ENCODE measurements at places on chromosomes 6 and 20.

DNA sequence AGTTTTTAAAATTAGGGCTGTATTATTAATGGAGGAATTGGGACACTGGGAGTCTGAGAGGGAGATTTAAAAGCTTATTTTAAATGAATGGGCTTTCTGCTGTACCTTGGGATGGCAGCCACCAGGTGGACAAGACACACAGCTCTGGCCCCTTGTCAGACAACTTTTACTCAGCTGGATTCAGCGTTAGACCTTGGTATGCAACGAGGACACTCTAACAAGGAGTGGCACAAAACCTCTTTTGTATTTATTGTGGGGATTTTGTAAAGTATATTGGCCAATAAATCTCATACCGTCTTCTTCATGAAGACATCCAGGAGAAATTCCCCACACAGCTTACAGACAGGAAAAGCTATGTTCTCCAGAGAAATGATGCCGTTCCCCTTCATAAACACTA lies 105.7 kb downstream of the LCA5 start:
- no peak for DNase-seq

DNA sequence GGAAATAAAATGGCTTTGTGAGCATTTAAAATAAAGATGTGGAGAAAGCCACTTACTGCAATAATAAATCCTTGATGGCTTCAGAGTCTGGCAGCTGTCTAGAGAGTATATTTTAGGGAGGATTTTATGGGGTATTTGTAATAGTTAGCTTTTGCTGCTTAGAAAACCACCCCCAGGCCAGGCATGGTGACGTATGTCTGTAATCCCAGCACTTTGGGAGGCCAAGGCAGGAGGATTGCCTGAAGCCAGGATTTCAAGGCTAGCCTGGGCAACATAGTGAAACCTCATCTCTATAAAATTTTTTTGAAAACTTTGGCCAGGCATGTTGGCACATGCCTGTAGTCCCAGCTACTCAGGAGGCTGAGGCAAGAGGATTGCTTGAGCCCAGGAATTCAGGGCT lies 63.8 kb downstream of the ISM1 start:
- no peak for DNase-seq

GRCh38 chr6:47016261-47016660 lies 25.9 kb downstream of the ADGRF1 start:
- DNase-seq, result no peak

- DNase-seq, result no peak
These were observed 80.3 kb upstream of the STMND1 start for GRCh38 chr6:17021539-17021889.

GRCh38 chr20:22499515-22500166 lies 84.7 kb downstream of the FOXA2 start:
- DNase-seq, result no peak

DNA sequence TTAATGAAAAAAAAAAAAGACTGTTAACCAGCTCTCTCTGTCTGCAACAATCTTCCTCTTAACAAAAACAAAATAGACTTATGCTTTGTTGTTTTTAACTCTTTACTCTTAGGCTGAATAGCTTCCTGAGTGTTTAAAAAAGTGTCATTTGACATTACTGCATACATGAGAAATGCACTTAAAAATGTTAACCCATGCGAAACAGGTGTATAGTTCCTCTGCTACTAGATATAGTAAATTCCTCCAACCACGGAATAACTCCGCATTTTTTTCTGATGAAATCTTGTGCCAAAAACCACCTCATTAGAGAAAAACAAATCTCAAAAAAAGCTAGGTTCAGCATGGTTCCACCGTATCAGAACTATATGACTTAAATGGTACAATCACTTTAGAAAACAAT lies 426.0 kb downstream of the ADGRB3 start:
- DNase-seq, result no peak

- no peak for DNase-seq
These were observed 12.6 kb downstream of the LRP11 start for GRCh38 chr6:149851461-149852110.

GRCh38 chr6:108507316-108507715 lies 53.4 kb upstream of the FOXO3 start:
- DNase-seq, result no peak

GRCh38 chr6:14059791-14060436 lies 57.7 kb upstream of the CD83 start:
- DNase-seq, result no peak

GRCh38 chr20:54221353-54221752 lies 13.5 kb downstream of the PFDN4 start:
- no peak for DNase-seq

- DNase-seq, result no peak
These were observed 63.0 kb downstream of the MYB start for GRCh38 chr6:135243871-135244796.

DNA sequence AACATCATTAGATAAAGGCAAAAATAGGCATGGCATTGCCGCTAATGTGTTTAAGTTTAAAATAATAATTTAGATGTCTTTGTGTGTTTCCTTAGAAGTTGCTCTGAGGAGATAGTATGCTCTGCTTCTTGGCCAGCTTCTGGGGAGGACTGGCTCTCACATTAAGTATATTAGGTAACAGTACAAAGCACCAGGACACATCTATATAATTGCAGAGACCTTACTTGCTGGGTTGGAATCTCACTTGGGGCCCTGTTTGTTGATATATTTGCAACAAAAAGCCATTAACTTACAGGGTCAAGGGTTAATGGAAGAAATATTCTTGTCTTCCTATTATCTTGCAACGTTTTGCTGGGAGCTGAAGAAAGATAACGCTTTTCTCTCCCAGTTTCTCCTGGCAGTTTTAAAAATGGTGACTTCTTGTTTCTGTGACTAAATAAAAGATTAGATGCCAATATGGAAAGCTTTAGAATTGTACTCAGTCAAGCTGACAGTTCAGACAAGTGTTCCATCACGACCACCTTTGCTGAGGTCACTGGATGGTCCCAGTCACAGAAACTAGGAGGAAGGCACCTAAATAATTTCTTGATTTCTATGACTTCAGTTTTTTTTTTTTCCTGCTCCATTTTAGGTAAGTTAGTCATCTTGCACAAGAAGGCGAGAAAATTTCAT lies 462.3 kb upstream of the FLRT3 start:
- DNase-seq, result no peak

- no peak for DNase-seq
These were observed 9.8 kb downstream of the RHAG start for GRCh38 chr6:49626811-49627210.

DNA sequence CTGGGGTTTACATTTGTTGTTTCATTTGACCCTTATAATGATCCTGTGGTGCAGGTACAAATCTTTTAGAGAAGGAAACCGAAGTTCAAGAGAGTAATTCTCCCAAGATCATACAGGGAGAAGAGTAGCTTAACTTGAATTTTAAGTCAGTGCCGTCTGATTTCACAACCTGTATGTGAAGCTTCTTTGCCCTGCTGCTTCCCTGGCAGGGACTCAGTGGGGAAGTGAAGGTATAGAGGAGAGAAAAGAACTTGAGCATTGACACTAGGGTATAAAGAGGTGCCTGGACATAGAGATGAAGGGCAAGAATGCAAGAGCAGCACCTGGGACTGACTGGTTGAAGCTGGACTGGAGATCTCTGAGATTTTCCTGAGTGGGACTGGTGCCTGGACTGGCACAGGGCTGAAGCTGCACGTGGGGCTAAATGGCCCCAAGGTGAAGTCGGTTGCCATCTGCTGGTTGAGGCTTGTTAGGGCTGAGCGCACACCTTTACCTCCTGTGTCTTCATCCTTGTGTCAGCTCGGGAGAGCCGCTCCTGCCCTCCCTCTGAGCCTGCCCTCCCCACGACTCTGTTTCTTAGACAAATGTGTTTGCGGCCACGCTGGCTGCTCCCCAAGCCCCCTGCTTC lies 41.8 kb downstream of the FARS2 start:
- peak; percentile 29 for DNase-seq

- no peak for DNase-seq
These were observed 44.1 kb downstream of the SCP2D1 start for GRCh38 chr20:18857640-18858039.

DNA sequence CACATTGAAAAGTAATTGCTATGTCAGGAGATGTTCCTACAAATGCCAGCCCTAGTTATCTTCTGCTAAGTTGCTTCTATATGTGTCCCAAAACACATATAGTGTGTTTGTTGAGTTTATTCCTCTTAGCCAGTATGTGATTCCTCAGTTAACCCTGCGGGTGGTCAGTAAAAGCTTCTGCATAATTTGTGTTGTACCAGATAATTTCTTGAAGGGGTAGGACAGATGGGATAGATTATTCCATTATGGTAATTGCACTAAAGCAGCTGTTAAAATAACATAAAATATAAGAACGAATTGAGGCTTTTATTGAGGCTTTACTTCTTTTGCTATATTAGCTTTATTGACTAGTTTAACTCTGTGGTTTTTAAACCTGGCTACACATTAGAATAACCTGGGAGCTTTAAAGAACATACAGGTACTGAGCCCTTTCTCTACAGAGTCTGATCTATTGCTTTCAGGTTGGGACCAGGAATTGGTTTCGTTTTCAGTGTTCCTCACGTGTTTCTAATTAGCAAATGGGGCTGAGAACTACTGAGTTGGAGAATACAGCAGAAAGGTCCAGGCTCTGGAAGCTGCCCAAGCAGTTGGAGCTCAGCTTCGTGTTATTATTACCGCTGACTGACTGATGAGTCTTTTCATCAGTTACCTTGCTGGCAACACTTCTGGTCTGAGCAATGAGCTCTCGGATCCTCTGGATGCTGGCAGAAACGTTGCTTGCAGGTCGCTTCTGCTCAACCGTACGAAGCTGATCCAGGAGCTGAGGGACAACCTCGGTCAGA lies 56.9 kb downstream of the FAM229B start:
- DNase-seq, result no peak

DNA sequence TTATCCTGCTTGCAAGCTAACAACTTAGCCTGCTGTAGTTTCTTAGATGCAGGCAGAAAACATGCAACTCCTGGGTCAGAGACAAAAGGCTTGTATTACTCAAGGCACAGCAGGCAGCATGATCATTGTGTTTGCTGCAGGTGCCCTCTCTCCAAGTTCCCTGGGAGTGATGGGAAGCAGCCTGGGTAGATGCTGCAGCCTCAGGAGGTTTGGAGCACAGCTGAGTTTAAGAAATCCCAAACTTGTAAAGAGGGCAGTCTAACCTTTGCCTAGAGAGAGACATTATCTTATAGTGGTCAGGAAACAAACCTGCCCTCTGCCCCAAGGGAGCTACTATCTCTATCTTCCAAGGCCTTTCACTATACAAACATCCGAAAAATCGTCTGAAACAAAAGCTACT lies 61.1 kb downstream of the PFDN4 start:
- no peak for DNase-seq

- no peak for DNase-seq
These were observed 646.5 kb upstream of the EPHA7 start for GRCh38 chr6:94065707-94066337.

- DNase-seq, result no peak
These were observed 637.4 kb downstream of the CD109 start for GRCh38 chr6:74333406-74333805.

- DNase-seq, result no peak
These were observed 143.9 kb downstream of the BCAS1 start for GRCh38 chr20:53926428-53927028.

GRCh38 chr6:11064836-11065235 lies 20.7 kb upstream of the ELOVL2 start:
- no peak for DNase-seq

DNA sequence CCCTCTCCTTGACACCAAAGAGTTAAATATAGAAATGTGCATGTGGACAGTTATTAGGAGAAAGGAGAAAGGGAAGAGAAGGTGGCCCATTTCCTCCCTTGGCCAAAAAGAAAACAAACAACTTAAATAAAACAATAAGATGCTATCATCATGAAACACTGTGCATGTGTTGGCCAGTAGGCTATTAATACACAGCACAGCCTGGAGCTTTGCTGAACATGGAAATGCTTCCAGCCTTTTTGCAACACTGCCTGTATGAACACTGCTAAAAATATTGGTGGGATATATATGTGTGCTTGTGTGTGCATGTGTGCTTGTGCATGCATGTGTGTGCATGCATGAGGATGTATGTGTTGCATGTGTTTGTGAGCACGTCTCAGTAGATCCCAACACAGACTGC lies 100.4 kb downstream of the LY86 start:
- DNase-seq, result no peak

DNA sequence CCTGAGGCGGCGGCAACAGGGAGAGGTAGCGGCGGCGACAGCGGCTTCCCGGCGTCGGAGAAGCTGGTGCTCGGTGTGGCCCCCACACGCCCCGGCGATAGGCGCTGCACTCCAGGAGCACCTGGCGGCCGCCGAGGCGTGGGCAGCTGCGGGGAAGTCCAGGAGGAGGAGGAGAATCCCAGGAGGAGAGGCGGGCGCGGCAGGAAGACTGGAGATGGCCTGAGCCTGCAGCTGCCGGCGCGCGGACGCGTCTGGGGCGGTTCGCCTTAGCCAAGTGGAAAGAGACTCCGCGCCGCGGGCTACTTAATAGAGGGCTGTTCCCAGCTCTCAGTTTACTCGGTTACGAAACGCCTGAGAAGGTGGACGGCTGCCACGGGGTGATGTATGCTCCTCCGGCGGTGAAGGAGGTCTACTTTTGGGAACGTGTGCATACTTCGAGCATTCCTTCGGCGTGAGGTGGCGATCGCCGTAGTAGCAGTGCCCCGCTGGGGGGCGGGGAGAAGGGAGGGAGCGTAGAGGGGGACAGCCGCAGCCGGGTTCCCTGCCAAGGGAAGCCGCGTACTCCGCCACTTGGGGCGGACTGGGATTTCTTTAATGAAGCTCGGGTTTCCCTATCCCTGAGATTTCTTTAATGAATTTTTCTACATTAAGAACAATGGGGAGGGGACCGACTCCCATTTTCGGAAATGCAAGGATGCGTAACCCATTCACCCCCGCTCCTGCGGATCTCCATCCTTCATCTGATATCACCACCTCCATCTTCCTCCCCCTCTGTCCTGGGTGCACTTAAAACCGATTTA lies at the start of gene COL12A1:
Gene COL12A1, minus strand, starts transcription at position 278 of the 800 bp plus-strand sequence. CDS start 3,261 bp downstream, outside the sequence.
- DNase-seq, result no peak

DNA sequence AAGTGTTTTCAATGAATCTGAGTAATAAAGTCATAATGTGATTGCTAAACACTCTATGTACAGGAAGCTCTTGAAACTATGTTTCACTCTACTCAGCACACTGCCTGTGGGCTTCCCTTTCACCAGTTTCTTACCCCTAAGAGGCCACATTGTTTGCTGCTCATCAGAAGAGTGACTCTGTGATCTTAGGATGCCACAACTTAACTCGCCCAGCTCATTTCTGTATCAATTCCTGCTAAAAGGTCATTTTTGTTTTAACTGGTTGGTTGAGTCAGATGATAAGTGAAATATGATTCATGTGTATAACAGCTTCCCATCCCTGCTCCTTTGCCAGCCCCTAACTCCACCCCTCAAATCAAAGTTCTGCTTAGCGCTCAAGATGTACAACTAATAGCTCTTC lies 9.8 kb upstream of the NDUFAF4 start:
- no peak for DNase-seq

DNA sequence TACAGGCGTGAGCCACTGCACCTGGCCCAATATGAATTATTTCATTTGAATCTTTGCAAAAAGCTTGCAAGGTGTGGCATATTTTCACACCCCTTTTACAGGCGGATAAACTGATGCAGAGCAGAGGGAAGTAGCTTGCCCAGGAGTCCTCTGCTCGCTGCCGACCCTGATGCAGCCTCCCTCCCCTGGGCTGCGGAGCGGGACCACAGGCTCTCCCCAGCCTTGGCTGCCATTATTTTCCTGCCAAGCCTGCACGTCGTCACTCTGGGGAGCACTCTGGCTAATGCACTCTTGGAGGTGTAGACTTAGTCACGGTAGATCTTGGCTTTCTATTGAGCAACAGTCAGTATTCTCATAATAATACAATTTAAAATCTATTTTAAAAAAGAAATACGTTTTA lies 34.8 kb upstream of the DACT2 start:
- DNase-seq, result no peak

Data from activated CD8-positive, alpha-beta memory T cell treated with anti-CD3 and anti-CD28 coated beads for 4 hours (primary cell).